ENCODE measurements at places on chromosomes 11 and 22.
A peak's percentile ranks its signal among the peaks of the same experiment; 100 is the strongest.

DNA sequence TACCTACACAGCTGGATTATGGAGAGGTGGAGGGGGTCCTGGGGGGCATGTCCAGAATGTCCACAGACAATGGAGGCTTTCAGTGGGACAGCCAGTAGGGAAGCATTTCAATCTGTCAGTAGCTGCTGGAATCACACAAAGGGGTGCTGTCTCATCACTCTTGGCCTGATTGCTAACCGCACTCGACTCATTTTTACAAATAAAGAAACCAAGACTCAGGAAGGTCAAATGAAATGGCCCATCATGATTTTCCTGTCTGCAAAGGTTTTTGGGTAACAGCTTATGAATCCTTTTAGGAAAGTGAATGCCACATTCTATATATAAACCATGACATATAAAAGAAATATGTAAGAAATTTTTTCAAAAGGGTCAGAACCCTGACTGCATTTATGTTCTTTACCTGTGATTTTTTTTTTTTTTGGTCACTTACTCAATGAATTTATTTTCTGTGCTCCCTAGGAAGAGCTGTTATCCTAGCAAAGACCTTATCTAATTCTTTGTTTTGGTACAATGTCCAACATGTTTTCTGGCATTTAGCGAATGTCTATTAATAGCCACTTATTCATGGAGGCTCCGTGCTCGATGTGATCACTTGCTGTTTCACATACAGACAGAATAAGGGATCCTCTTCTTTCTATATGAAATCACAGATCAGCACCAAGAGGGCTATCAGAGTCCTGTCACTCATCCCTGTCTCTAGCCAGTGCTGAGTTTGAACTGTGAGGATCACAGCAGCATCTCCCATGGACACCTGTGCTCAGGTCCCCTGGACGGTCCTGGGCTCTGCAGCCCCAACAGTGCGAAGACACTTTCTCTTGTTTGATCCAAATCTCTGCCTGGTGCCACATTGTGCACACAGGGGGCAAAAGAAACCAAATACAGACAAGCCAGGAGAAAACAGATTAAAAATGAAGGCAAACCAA, 979.7 kb downstream of the NTM start:
- DNase-seq = no peak

GRCh38 chr11:64252003-64252872, 908 bp downstream of the PLCB3 start:
- DNase-seq = no peak

GRCh38 chr11:121448431-121448941, 3.6 kb upstream of the SORL1 start:
- DNase-seq = no peak

DNA sequence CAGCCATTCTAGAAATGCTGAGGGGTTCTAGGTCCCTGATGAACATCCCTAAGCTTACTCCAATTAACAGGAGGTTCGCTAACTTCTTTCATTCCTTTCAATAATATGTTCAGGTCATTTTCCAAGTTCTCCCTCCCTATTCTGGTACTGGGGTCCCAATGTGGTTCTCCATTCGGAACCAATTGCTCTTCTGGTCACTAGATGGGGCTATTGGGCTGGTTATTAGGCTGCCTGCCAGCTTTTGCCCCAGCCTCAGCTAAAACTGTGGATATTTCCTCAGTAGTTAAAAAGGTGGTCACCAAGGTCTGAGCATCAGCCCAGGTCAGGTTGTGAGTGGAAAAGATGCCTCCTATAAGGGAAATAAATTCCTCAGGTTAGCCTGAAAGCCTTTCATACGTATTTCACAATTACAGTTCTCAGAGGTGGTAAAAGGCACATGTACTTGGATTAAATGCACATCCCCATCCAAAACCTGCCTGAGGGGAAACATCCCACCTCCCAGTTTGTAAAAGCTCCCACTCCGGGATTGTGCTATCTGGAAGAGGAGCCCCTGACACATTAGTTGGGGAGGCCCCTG, 161.1 kb upstream of the CCDC179 start:
- DNase-seq = peak; percentile 39

DNA sequence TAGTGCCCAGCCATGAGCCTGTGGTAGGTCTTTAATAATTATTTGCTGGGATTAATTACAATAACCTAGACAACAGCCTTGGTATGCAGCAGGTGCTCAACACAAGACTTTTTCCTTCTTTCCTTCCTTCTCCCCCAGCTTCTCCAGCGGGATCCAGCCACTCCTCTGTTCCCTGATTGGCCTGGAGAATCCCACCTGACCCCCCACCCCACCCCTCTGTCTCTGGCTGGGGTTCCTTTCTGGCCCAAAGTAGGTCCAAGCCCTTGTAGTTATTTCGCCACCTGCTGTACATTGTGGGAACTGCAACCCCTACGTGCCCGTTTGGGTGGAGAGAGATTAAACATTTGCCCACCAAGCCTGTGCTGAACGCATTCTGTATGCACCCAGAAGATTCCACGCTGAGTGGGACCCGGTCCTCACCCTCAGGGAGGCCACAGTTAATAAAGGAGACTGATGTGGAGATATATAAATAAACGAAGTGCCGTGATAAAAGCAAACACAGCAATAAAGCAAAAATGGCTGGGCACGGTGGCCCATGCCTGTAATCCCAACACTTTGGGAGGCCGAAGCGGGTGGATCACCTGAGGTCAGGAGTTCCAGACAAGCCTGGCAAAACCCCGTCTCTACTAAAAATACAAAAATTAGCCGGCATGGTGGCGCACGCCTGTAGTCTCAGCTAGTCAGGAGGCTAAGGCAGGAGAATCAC, 32.1 kb upstream of the DGKZ start:
- peak; percentile 77 for DNase-seq

- DNase-seq = no peak
These were observed 5.3 kb downstream of the SLC37A2 start for GRCh38 chr11:125068368-125068767.

DNA sequence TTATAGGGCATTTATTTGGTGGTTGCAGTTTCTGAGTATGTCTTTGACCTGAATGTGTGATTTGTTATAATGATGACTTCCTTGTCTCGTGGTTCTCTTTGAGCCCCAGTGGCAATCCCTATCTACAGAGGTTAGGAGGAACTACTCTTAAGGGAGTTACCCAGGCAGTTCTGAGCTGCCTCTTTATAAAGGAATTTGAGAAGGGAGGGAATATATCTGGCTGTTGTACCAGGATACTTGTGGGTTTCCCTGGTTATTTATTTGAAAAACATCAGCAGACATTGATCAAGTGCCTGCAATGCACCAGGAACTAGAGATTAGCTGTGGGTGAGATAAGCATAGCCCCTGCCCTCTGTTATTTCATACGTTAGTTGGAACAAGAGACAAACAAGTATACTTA, 243.5 kb upstream of the ARHGAP20 start:
- DNase-seq = no peak

- DNase-seq = no peak
These were observed 109.8 kb downstream of the NAT10 start for GRCh38 chr11:34214961-34215805.

DNA sequence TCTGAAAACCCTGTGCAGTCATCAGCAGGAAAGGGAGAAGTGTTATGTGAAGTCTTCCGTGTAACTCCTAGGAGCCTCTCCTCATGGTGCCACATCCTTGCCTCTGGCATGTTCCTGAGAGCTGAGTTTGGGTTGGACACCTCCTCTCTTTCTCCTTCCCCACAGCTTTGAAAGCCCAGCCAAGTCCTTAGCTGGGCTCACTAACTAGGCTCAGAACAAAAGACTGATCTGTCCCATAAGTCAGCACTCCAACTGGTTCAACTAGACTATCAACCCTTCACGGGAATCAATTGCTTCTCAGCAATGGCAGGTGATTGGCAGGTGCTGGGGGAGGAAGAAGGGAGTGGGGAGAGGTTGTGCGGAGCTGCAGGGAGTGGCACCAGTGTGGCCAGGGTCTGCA, 509.9 kb upstream of the B3GAT1 start:
- DNase-seq = no peak

DNA sequence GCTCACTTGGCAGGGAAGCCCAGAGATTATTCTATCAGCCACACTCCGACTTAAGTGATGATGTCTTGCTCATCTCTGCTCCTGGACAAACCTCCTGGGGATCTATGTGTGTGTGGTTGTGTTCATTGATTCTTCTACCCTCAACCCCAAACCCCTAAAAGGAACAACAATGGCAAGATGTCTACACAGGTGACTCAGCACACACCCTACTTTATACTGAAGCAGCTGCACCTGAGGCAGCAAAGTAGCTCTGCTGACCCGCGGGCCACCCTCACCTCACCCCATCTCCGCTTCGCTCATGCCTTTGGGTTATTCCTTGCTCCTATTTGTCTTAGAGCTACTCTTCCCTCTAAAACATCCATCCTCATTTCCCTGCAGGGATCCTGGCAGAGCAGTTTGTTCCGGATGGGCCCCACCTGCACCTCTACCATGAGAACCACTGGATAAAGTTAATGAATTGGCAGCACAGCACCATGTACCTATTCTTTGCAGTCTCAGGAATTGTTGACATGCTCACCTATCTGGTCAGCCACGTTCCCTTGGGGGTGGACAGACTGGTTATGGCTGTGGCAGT, 38.7 kb downstream of the TMEM45B start:
- no peak for DNase-seq

- no peak for DNase-seq
These were observed 5.1 kb upstream of the NOL12 start for GRCh38 chr22:37681001-37681424.

Data from neuronal stem cell (in vitro differentiated cells).